Fibroblast of the conjunctiva (primary cell): ENCODE measurements at places on chromosomes 12 and 14.

DNA sequence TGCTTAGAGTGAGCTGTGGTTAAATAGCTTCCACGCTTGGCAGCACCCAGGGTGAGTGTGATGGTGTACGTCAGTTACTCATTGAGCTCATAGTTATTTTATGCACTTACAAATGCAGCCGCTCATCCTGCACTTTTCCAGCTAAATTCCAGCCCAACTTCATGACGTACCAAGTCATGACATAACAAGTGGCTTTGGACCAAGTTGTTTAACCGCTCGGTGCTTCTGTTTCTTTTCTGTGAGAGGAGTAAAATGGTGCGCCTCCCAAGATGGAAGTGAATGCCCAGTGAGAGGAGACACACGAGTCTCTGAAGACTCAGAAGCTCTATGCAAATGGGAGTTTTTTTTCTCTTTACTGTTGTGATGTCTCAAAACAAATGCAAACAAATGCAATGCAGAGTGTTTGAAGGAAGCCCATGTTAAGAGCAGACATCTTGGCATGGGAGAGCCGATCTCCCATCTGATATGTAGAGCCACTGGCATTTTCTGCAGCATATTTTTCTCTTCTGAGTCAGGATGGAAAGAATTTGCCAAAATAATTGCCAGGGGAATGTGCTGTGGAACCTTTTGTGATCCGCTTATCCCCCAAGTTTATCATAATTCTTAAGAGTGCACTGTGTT, 72.2 kb downstream of the FBXW8 start:
- DNase-seq = peak; percentile 47

GRCh38 chr12:122946690-122947341, 19.4 kb downstream of the ABCB9 start:
- peak; percentile 93 for DNase-seq

- DNase-seq = no peak
Observed at GRCh38 chr12:44774815-44775411, 101.2 kb downstream of the NELL2 start.

DNA sequence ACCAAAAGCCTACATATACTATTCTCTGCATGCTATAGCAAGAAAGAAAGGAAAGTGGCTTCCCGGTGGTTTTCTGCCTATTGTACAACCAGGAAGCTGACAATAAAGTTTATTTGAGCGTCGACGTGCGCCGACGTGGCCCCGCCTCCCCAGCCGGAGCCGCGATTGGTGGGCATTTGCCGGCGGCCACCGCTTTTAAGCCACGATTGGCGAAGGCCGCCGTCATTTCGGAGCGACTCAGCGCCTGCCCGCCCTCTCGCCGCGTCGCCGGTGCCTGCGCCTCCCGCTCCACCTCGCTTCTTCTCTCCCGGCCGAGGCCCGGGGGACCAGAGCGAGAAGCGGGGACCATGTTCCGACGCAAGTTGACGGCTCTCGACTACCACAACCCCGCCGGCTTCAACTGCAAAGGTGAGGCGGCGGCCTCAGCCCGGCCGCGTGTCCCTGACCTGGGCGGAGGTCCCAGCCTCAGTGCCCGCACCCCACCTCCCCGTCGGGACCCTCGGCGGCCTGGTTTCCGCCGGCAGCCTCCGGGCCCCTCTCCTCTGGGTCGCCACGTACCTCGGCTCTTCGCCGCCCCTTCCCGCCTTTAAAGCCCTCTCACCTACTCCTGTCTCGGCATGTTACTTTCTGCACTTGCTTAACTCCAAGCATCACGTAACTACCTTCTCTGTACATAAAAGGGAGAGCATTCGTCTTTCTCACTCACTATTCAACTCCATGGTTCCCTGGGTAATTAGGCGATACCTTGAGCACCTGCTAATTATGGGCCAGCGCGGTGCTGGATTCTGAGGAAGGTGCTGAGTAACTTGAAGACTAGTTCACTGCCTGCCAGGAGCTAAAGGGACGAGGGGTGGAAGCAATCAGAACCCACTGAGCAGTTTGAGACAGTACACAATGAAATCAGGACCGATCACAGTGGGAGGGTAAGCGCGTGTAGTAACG, at the start of gene RTRAF:
RTRAF (plus strand) TSS at position 254 of the 942 bp plus-strand sequence; CDS start at position 348, 94 bp downstream.
- DNase-seq = peak; percentile 86

- DNase-seq = no peak
Observed at GRCh38 chr14:88196925-88197324, 126.1 kb downstream of the KCNK10 start.

DNA sequence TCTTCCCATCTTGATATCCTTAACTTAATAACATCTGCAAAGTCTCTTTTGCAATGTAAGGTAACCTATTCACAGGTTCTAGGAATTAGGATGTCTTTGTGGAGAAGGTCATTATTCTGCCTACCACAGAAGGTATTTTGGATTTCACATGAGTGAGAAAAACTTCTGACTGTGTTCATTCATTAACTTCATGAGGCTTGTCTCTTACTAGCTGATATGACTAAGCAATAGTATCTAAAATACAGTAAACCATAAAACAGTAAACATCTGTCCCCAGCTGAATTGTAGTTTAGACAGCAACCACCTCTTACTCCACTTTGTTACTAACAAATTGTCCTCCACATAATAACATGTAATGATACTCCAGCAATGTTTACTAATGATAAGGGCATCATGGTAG, 198.1 kb downstream of the SEC23A start:
- no peak for DNase-seq

GRCh38 chr14:82689948-82690347, 1156.3 kb upstream of the SEL1L start:
- DNase-seq = peak; percentile 49

GRCh38 chr14:75861161-75861621, 120.6 kb downstream of the TGFB3 start:
- no peak for DNase-seq

DNA sequence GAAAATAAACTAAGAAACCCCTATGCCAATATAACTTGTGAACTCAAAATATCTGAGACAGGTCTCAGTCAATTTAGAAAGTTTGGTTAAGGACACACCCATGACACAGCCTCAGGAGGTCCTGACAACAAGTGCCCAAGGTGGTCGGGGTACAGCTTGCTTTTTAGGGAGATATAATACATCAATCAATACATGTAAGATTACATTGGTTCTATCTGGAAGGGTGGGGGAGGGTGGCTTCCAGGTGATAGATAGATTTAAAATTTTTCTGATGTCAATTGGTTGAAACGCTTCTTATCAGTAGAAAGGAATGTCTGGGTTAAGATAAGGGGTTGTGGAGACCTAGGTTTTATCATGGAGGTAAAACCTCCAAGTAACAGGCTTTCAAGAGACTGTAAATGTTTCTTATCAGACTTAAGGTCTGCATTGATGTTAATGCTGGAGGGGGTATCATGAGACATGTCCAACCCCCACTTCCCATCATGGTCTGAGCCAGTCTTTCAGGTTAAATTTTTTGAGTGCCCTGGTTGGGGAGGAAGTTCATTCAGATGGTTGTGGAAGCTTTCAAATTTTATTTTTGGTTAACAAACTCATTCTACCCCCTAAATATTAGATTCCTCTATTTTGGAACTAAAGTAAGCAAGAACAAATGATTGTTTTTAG, 82.0 kb upstream of the RASSF8 start:
- DNase-seq = no peak

DNA sequence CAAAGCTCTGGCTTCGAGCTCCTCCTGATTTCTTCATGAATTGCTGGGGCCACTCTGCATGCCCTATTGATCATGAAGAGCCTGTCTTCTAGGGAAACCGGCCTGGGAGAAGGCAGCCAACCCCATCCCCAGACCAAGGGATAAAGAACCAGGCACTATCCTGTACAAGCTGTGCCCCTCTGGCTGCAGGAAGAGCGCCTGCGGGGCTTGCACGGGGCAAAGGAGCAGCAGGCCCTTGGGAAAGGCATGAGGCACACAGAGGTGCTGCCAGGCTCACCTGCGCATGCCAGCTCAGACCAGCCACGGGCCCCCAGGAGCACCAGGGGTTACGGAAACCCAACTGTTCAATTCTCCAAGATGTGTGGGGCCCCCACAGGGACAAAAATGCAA, 2.1 kb downstream of the ITPK1 start:
- DNase-seq = no peak

- no peak for DNase-seq
Observed at GRCh38 chr12:62627181-62627580, 160.6 kb downstream of the MON2 start.

GRCh38 chr14:30921305-30921704, 46.9 kb downstream of the COCH start:
- peak; percentile 30 for DNase-seq

- no peak for DNase-seq
Observed at GRCh38 chr14:79585845-79586244, 625.5 kb downstream of the DIO2 start.

DNA sequence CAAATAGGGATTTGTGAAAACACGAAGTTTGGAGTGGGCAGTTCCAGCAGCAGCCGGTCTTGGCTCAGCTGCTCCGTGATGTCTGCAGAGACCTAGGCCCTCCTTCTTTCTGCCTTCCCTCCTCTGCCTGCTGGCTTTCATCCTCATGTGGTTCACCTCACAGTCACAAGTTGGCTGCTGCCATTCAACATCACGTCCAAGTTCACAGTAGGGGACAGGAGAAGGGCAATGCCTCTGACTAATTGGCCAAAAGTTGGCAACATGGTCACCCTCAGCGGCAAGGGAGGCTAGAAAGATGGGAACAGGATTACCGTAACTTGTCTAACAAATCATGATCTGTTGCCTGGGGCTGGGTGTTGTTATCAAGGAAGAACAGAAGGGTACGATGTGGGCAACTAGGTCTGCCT, 7.8 kb upstream of the CACNA2D4 start:
- DNase-seq = no peak

DNA sequence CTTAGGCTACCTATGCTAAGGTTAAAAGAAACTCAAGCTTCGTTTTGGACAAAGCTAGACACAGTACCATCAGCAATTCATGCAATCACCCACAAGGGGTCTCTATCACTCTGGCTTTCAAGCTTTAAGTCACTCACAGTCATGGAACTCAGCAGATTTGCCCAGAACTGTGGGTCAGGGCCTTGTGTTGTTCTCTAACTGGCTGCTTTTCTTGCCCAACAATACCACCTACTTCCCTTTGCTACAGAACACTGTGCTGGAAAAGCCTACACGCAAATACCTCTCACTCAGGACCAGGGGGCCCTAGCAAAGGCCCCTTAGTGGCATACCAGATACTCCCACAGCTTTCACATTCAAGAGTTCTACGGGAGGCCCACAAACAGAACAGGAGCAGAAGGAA, 9.1 kb downstream of the NEMP1 start:
- peak; percentile 89 for DNase-seq

GRCh38 chr12:99020871-99021270, 375.8 kb downstream of the APAF1 start:
- no peak for DNase-seq
